Natural killer cell treated with Interleukin-12 subunit alpha and Interleukin-12 subunit beta and Interleukin-15 and Interleukin-18, amount 100 ng/mL, for 72 hours (primary cell): ENCODE measurements at places on chromosomes 11 and 22. TPM values are rescaled to one million over a fixed set of nuclear protein-coding genes. Genes with fewer than 3 reads are reported as not detected.

GRCh38 chr11:112211536-112211935, 14.7 kb upstream of the PTS start:
- no peak for DNase-seq

The THAP7 gene
- 20.4 TPM for total RNA-seq

The OR52B2 gene
- not detected for total RNA-seq

The MYO7A gene
- 0.05 TPM for total RNA-seq
